Naive thymus-derived CD4-positive, alpha-beta T cell (primary cell): ENCODE measurements at places on chromosomes 6 and 20.
A peak's percentile ranks its signal among the peaks of the same experiment; 100 is the strongest.

- no peak for DNase-seq
These were observed 1012.7 kb downstream of the EYS start for GRCh38 chr6:64694356-64694755.

DNA sequence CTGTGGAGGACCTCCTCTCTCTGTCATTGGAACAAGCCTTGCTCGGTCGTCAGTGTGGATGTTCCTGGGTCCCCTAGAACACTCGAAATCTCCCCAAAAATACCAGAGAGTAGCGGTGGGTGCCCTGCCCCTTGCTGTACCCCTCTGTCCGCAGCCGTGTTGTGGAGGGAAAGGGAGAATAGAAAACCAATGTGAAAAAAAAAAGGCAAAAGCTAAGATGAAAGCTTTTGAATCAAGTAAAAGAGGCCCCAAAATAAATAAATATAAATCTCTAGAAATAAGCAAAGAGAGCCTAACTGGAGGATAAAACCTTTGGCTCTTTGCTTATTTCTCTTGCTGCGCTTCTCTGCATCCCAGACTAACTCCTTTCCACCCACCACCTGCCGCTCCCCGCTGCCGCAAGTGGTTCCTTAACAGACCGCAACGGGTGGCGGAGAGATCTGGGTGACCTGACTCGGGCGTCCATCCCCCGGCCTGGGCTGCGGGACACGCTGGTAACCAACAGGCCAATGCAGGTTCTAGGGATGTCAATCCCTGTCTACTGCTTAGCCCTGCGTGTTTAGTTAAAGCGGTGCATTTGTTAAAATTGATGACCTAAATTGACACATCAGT lies 110.0 kb downstream of the GPX5 start:
- no peak for DNase-seq

- DNase-seq = no peak
These were observed 90.4 kb downstream of the MAP3K7 start for GRCh38 chr6:90496258-90497016.

DNA sequence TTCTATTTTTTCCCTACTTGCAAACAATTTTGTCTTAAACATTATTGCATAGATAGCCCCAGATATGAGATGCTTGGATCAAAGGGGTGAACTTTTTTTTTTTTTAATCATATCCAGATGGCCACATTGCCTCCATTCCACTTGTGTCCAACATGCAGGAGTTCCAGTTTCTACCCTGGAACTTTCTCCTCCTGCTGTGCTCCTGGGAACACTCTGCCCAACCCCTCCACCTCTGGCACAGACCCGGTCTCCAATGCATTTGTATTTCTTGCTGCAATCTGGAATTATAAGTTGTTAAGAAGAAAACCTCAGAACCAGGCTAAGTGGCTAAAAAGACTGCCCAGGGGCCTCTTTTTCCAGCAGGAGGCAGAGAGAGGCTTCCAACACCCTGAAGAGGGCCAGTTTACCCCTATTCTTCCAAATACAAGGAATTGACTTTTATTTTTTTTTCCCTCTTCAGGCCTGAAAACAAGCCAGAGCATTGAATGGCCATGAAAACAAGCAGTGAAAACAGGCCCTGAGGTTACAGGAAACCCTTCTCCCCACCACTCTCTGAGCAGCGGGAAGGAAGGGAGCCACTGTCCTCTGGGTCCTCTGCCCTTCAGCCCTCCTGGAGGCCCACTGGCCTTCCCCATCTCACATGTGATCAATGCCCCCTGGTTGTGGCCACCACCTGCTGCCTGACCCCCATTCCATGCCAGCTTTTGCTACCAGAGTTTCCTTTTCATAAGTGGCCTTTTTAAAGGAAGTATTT lies 44.3 kb downstream of the PDYN start:
- no peak for DNase-seq

GRCh38 chr20:1267161-1267560 lies 1.1 kb downstream of the SNPH start:
- DNase-seq = no peak

DNA sequence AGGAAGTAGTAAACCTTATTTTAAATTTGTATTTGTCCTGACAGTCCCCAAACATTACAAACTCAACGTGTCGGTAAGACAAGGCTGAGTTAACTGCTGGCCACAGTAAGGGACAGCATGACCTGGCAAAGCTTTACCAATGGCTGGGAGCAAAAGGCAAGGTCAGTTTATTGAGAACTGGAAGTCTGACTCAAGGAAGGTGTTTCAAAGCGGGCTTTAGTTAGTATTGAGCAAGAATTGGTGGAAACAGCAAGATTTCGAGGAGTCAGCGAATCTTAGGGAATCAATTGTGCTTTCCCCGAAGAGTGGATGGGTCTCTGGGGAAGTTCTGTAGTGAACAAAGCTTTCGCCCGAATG lies 885 bp upstream of the GZF1 start:
- DNase-seq = no peak

DNA sequence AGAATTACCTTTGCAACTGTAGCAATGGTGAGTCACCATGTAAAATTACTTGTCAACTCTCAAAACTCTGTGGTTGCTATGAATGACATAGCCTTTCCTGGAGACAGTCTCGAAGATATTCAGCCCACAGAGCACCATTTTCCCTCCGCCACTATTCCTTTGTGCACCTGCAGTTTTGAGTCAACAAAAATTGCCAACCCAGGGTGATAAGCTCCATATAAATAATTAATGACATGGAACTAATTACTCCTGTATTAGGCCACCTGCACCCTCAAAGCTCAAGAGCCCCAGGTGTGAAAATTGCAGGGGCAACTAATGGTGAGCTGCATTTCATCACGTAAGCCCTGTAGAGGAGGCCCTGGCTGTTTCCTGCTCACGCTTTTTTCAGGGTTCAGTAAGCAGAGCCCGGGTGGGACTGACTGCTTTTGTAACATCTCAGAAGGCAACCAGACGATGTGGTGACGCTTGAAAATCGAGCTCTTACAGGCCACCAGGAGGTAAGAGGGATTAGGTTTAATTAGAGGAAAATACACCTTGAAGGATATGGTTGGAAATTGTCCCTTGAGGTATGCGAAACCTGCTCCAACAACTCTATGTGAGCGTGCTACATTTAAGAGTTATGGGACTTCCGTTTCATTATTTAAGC lies 70.8 kb downstream of the BMP2 start:
- no peak for DNase-seq

- DNase-seq = no peak
These were observed 44.5 kb upstream of the LAMA4 start for GRCh38 chr6:112298816-112299281.

GRCh38 chr20:25129908-25130307 lies 48.0 kb upstream of the VSX1 start:
- DNase-seq = no peak

GRCh38 chr20:40962733-40963504 lies 65.7 kb upstream of the TOP1 start:
- DNase-seq = peak; percentile 51

GRCh38 chr20:59667981-59668515 lies 63.7 kb downstream of the PHACTR3 start:
- no peak for DNase-seq

GRCh38 chr6:93242049-93242448 lies 177.3 kb downstream of the EPHA7 start:
- no peak for DNase-seq

- peak; percentile 37 for DNase-seq
These were observed 303 bp downstream of the MBOAT1 start for GRCh38 chr6:20211941-20212391.

- DNase-seq = no peak
These were observed 10.5 kb downstream of the TNFAIP3 start for GRCh38 chr6:137877606-137878005.

- no peak for DNase-seq
These were observed 93.0 kb upstream of the ELOVL5 start for GRCh38 chr6:53441761-53442160.

DNA sequence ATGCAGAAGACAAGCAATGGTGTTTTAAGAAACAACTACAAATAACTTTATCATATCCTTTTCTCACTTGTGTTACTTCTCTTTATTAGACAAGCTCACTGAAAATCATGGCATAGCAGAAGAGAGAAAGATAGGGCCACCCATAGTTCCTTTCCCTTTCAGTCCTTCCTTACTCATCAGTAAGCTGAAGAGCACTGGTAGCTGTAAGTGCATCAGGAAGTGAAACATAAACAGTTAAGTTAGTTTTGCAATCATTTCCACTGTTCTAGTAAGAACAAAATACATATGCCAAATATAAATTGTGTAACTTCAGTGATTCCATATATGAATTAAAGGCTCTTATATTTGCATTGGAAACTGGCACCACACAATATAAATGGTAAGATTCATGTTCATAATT lies 220.1 kb downstream of the HACE1 start:
- DNase-seq = no peak

- DNase-seq = no peak
These were observed 28.6 kb upstream of the CCN2 start for GRCh38 chr6:131979515-131980337.

GRCh38 chr6:157376241-157376640 lies 4.7 kb upstream of the ZDHHC14 start:
- DNase-seq = no peak

DNA sequence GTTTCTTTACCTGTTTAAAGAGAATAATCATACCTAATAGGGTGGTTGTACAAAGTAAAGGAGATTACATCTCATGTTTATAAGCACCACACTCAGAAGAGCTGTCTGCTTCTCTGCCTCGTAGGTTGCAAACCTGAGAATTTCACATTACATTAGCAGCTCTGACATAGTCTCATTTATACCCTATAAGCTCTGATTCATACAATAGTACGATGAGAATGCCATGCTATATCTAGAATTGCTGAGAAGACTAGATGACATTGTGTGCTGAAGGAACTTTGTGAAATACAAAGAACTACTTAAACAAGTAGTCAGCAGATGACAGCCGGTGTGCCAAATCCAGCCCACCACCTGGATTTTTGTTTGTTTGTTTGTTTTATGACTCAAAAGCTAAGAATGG lies 121.2 kb downstream of the ADAT2 start:
- no peak for DNase-seq

DNA sequence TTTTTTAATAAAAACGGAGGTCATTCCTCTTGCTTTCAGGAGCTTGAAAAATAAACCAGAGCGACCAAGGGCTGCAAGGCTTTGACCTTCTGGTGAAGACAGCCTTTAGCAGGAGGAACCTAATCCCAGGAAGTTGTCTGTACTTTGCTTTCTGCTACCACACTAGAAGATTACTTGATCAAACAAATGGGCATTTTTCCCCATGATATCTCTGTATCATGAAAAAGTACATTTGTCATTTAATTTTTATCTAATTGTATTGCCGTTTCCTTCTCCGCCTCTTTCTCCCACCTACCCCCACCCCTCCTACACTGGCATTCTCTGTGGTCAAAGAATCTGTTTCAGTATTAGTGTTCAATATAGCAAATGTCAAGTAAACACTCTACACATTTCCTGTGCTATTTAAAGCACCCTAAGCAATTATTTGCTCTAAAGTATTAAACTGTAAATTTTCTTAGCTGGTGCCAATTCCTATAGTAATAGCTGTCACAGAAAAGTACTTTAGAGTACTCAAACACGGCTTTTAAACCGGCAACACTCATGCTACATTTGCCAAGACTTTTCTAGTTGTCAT lies 29.7 kb downstream of the ATXN1 start:
- DNase-seq = peak; percentile 42

GRCh38 chr6:113301651-113302050 lies 555.5 kb upstream of the MARCKS start:
- DNase-seq = no peak

GRCh38 chr20:4519534-4519933 lies 202.2 kb upstream of the PRND start:
- no peak for DNase-seq

DNA sequence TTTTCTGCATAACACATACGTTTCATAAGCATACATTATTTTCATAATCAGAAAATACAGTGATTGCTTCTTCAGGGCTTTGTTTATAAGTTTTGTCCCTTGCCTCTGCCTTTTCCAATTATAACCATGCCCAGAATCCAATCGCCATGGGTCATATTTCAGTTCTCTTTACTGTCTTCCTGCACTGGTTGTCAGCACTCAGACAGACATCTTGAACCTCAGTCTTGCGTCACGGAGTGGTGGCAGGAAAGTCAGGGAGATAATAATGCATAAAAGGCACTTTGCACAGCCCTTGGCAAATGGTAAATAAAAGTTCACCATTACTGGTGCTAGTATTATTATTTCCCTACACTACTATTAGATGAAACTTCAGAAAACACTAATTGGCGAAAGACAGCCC lies 7.2 kb downstream of the KIF16B start:
- DNase-seq = no peak

DNA sequence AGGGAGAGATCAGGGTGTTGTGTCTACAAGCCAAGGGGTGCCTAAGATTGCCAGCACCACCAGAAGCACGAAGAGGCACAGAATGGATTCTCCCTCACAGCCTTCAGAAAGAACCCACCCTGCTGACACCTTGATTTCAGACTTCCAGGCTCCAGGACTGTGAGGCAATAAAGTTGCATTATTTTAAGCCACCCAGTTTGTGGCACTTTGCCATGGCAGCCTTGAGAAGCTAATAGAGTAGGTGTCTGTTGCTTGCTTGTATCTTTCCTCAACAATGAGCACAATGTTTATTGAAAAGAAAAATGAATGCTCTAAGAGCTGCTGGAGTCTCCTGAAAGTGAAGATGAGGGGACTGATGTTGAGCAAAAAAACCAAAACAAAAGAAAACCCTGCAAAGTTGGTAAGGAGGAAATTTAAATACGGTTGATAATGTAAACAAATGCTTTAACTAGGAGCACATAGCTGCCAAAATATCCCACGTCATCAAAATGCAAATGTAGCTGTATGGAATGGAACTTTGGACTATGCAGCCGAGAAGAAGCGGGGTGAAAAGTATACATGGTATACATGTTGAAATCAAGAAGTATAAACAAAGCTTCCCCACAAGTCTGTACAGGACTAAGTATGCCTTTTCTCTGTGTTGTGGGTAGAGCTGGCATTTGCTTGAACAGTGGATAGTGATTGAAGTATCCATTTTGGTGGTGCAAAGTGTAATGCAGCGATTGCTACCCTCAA lies 8.0 kb downstream of the IL20RA start:
- DNase-seq = no peak

DNA sequence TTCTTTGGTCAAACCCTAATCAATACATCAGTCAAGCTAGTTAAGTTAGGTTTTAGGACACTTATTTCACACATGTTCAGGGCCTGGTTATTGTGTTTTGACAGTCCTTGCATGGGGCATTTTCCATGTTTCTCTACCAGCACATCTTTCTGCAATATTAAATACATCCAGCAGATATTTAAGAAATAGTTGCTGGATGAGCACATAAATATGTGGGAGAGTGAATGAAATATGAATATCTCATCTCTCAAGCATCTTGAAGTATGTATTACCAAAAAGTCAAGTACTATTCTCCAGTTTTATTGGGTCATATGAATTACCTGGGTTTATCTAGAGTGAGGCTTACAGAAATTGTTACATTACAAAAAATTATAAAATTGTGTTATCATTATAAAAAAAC lies 621.9 kb upstream of the GJE1 start:
- no peak for DNase-seq

- DNase-seq = peak; percentile 3
These were observed 405 bp downstream of the RALGAPA2 start for GRCh38 chr20:20712004-20712473.

GRCh38 chr20:33475381-33476152 lies 14.3 kb upstream of the CBFA2T2 start:
- DNase-seq = no peak
